ENCODE measurements at places on chromosomes 6 and 20.

DNA sequence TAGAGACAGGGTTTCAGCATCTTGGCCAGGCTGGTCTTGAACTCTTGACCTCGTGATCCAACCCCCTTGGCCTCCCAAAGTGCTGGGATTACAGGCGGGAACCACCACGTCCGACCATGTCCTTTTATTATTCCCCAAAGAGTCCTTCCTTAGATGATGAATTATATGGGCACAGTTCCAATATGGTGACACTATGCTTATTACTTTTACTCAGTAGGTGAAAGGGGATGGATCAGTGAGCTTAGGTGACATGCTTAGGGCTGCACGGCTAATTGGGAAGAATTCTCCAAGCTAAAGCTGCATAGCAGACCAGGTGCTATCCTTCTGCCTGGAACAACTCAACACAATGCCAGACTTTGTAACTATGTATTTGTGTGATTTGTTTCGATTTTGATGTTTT, 38.2 kb upstream of the TFAP2C start:
- DNase-seq = no peak

GRCh38 chr6:33425668-33426577, 6.1 kb downstream of the SYNGAP1 start:
- peak; percentile 64 for DNase-seq

DNA sequence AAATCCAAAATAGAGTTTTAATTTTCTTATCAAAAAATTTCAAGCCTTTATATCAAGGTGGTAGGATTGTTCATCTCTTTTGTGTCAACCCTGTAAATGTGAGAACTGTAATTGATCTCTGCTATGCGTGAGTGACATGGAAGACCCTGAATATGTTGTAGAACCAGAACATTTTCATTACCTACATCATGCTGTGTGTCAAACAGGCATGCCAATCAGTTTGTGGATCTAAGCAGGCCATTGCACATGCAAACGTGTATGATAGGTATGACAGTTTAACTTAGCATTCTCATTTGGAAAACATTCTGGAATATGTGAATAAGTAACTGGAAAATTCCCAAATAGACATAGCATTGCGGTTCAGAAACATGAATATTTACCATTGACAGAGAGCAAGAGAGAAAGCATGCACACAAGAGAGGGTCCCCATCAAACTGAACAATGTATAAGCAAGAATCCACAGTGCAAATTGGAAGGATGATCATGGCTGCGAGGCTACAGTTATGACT, 641.6 kb upstream of the AGPAT4 start:
- no peak for DNase-seq

- no peak for DNase-seq
Observed at GRCh38 chr6:143961066-143961465, 47.0 kb downstream of the PLAGL1 start.

DNA sequence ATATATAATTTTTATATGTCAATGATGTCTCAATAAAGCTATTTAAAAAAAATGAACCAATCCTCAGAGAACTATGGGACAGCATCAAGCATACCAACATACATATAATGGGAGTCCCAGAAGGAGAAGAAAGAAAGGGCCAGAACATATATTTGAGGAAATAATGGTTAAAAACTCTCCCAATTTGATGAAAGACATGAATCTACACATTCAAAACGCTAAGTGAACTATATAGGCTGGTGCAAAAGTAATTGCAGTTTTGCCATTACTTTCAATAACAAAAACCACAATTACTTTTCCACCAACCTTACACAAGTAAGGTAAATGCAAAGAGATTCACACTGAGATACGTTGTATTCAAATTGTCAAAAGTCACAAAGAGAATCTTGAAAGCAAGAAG, 43.4 kb downstream of the ZNF133 start:
- no peak for DNase-seq

- DNase-seq = peak; percentile 66
Observed at GRCh38 chr6:2353412-2354137, 108.2 kb upstream of the GMDS start.

DNA sequence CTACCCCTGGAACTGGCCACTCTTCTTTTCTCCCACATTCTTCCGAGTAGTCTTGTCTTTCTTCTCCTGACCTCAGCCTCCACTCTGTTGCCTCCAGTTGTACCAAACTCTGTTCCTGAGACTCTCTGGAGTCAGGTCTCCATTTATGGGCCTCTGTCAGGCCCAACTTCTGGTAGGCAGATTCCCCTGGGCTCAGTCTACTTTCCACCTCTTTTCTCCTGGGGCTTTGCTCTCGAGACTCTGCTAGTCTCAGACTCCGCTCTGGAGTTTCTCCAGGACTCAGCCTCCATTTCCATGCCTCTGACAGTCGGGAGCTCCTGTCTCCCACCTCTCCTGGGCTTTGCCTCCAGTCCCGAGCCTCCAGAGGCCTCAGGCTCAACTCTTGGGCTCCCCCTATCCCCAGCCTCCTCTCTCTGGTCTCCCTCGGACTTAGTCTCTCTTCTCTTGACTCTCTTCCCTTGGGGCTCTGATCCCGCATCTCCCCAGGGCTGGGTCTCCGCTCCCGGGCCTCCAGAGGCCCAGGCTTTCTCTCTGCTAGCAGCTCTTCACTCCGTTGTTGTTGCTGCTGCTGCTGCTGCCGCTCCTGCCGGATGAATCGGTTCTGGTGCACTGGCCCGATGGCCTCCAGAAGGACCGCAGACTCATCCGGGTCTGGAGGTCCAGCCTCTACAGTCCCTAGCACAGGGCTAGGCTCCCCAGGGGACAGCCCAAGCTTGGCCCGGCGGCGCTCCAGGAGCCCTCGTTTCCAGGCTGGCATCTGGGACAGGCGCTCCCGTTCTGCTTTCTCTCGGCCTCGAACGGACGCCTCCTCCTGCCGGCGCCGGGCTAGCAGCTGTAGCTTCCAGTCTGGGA, 1.1 kb downstream of the PPP1R18 start:
- no peak for DNase-seq

GRCh38 chr6:81938991-81939732, 186.7 kb upstream of the TENT5A start:
- DNase-seq = peak; percentile 15

DNA sequence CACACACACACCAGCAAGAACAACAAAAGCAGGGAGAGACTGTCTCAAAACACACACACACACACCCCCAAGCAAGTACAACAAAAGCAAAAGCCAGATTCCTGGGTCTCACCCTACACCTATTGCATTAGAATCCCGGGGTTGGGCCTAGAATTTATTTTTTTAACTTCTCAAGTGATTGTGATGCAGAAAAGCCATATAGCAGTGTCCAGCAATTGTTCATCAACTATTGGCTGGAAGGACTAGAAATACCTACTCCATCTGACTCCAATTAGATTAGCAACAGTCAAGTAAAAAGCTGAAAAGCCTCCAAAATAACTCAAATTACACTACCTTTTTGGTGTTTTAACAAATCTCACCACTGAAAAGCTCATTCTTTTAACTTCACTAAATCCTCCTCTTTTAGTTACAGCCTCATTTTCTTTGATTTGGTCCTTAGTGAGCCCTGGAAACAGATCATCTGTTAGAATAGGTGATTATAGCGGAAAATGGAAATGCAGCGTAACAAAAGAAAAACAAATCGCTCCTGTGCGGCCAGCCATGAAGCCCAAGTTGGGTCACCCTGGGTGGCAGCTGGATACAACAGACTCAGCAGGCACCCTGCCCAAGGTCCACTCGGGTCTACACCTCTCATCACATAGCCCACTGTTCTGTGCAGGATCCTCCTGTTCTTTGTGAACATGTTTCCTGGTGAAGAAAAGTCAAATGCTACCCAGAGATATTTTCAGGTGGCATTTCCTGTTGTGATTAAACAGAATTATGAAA, 38.7 kb downstream of the STAU1 start:
- no peak for DNase-seq

DNA sequence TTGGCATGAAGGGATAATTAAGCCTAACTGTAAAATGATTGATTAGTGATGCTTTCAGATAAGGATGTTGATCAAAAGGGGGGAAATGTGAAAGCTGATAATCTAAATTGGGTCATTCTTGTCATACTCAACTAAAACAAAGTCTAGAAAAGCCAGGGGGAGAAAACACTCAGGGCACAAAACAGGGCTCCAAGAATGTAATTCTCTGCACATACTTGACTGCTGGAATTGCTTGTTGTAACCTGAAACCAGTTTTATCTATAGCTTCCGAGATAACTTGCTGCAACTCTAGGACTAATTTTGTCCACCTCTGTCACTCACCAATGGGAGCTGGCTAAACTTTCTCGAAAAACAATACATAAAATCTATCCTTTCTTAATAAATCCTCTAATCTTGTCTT, 310.3 kb downstream of the CLVS2 start:
- no peak for DNase-seq

GRCh38 chr6:105714846-105715245, 312.0 kb upstream of the PREP start:
- no peak for DNase-seq

DNA sequence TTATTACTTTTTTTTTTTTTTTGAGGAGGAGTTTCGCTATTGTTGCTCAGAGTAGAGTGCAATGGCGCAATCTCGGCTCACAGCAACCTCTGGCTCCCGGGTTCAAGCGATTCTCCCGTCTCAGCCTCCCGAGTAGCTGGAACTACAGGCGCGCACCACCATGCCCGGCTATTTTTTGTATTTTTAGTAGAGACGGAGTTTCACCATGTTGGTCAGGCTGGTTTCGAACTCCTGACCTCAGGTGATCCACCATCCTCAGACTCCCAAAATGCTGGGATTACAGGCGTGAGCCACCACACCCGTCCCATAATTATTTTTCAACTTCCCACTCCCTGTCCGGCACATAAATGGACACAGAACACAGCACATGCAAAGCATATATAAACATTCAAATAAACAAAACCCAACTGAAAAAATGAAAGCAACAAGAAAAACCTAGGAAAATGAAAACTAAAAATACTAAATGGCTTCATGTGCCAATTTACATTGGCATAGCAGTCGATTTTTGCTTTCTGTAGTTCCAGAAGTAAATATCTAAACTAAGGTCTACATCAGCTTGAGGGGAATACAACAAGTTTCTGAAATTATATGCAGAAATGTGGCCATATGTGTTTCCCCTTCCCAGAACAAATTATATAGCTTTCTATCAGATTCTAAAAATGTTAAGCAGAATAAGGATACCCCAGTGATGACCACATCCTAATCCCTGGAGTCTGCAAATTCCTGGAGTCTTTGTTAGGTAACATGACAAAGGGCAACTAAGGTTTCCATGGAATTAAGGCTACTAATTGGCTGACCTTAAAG, 113.9 kb downstream of the HFE start:
- no peak for DNase-seq

DNA sequence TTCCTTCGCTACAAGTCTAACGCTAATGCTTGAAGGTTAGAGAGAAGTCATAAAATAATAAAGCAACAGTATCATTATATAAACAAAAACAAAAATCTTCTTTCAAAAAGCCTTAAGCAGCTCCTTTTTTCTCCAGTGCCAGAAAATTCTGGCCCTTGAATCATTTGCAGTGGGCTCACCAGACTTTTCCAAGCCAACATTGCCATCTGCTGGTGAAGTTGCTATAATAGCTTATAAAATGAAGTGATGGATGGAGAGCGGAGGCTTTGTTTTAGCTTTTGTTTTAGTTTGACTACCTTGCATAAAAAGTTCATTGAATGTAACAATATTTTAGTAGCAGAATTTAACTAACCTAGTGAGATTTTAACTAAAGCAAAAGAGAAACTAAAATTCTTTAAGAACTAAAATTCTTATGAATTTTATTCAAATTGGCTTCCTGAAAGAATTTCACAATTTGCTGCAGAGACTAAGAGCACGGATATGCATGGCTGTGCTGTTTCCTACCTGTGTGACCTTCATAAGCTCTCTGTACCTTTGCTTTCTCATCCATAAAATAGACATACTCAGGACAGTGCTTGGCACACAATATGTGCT, 44.8 kb upstream of the SLC2A12 start:
- peak; percentile 47 for DNase-seq

DNA sequence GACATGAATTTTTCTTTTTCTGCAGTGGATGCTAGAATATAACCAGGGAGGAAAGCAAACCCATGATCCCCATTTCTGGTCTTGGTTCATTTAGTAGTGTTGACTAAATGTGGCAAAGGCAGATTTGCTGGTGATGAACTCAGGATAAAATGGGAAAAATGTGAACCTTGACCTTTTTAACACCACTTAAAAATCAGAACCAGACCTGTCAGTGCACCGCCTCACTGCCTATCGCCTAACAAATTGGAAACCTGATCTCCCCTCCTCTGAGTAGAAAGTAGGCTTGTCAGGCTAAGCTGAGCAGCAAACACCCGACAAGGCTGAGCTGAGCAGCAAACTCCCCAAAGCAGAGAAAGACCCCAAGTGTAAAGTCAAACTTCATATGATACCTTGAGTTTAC, 254.8 kb downstream of the FOXC1 start:
- no peak for DNase-seq

- DNase-seq = no peak
Observed at GRCh38 chr6:158861686-158862381, 42.7 kb upstream of the EZR start.

GRCh38 chr20:13059398-13060136, 50.8 kb downstream of the SPTLC3 start:
- no peak for DNase-seq

GRCh38 chr6:99838607-99839006, 155.4 kb downstream of the MCHR2 start:
- no peak for DNase-seq

DNA sequence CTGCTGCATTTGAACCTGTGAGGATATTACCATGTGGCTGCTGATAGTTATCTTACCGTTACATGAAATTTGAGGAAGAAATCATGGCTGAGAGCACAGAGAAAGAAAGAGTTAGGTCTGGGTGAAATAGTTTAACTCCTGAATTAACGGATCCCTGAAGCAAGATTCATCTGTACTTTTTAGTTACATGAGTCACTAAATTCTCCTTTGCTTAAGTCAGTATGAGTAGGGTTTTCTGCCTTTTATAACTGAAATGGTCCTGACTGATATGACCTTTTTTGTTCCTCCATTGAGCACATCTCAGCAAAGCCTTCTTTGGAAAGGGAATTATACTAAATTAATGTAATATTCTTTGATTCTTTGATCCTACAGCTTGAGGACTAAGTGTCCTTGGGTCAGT, 333.3 kb upstream of the ZFP64 start:
- no peak for DNase-seq

DNA sequence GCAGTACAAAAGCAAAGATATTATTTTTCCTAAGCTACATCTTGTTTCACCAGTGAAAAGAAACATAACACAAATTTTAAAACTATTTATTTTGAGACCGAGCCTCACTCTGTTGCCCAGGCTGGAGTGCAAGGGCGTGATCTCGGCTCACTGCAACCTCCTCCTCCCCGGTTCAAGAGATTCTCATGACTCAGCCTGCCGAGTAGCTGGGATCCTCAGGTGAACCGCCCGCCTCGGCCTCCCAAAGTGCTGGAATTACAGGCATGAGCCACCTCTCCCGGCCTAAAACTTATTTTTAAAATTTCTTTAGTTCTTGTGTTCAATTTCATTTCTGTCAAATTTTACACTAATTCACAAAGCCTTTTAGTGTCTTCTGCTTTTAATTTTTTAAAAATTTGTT, 5.9 kb downstream of the SRSF12 start:
- DNase-seq = no peak
